ENCODE measurements at places on chromosomes 12 and 14. TPM values are rescaled to one million over a fixed set of nuclear protein-coding genes. Genes with fewer than 3 reads are reported as not detected.

GRCh38 chr12:1592444-1593173, 1.8 kb downstream of the FBXL14 start:
- H3K4me3 ChIP-seq, result peak overlapping the region; percentile 95
- H3K4me1 ChIP-seq, result peaks cover 44% of the 10 kb centered on the region
- DNase-seq, result peak; percentile 91
- H3K36me3 ChIP-seq, result peaks cover 27% of the 10 kb centered on the region
- peak overlapping the region; percentile 88 for H3K27ac ChIP-seq
- H3K27me3 ChIP-seq, result no peaks in the 10 kb centered on the region

MLEC gene
- total RNA-seq, result 79.2 TPM

PAX9 gene
- total RNA-seq, result not detected

DNA sequence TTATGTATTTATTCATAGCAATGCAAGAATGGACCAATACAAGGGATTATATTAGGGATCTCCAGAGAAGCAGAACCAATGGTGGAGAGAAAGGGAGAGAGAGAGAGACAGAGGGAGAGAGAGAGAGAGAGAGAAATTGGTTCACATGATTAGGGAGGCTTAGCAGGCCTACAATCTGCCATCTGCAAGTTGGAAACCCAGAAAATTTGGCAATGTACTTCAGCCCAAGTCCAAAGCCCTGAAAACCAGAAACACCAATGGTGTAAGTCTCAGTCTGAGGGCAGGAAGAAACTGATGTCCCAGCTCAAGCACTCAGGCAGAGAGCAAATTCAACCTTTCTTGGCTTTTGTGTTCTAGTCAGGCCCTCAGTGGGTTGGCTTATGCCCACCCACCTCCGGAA, 48.7 kb upstream of the CMKLR1 start:
- H3K27ac ChIP-seq, result no peak overlapping the region
- peaks cover 7% of the 10 kb centered on the region for H3K27me3 ChIP-seq
- no peak for DNase-seq
- H3K4me3 ChIP-seq, result no peak overlapping the region
- no peaks in the 10 kb centered on the region for H3K4me1 ChIP-seq

KRT72 gene
- total RNA-seq, result 0.16 TPM

RIC8B gene
- 10.4 TPM for total RNA-seq

- DNase-seq, result peak; percentile 62
- no peaks in the 10 kb centered on the region for H3K27me3 ChIP-seq
- H3K27ac ChIP-seq, result no peak overlapping the region
- H3K36me3 ChIP-seq, result peaks cover 58% of the 10 kb centered on the region
- peaks cover 8% of the 10 kb centered on the region for H3K4me1 ChIP-seq
Observed at GRCh38 chr14:89973234-89973823, 17.6 kb downstream of the TDP1 start.

All from activated CD8-positive, alpha-beta T cell treated with anti-CD3 and anti-CD28 coated beads for 36 hours (primary cell).